Lung (tissue), 17 donors: ENCODE measurements at places on chromosomes 2 and 18. TPM values are rescaled to one million over a fixed set of nuclear protein-coding genes. Genes with fewer than 3 reads are reported as not detected.

- DNase-seq = no peak
These were observed 2.9 kb upstream of the KHK start for GRCh38 chr2:27083410-27084296.

- DNase-seq = no peak
These were observed 15.9 kb downstream of the ATP8B1 start for GRCh38 chr18:57787068-57787685.

DNA sequence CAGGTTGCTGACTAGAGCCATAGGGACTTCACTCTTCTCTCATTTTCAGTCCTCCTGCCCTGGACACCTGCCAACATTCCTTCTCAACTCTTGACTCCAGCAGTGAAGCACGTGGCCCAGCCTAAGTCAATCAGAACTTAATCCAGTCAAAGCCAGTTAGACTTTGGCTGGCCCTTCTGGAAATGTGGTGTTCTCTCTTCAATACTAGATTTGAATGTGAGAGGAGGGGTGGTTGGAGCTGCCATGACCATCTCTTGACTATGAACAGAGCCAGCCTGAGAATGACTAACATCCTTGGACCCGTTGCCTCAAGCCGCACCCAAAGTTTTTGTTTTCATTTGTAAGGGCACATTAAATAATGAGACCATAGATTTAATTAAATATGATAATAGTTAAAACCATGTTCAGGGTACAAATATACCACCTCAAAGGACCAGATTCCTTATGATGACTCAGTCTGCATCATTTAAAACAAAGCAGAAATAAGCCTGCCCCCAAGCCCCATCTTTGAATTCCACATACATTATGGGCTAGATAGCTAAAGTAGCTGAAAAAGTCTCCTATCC, 49.7 kb upstream of the RASGRP3 start:
- DNase-seq = peak; percentile 50

DNA sequence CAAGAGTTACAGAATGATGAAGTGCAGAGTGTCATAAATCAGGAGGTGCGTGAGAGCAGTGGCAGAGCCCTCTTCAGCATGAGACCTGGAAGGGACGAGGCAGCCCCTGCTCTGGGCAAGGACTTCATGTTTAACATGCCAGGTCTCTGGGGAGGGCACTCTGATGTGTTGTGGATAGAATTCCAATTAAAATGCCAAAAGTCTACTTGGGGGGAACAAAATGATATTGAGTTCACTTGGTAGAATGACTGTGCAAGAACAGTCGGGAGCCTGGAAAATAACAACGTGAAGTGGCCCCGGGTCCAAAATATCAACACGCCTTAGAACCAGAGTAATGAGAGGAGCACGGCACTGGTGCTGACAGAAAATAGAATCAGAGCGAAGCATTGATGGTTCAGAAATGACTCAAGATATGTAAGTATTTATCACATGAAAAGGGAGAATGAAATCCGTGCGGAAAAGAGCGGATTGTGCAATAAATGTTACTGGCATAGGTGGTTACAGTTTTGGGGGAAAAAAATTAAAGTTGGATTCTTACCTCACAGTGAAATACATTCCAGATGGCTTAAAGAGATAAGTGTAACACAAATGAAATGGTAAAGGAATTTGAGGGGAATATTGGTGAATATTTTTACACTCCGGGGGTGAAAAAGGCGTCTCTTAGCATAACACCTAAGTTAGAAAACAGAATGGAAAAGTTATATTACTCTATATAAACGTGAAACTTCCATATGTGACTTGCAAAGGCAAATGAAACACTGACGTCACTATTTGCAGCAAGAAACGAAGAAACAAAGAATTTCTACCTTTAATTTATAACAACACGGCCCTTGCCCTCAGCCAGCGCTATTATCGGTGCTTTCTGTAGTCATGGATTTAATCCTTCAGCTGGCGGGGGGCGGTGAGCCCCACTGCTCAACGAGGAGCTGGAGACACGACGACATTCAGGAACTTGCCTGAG, 159.4 kb upstream of the TWIST2 start:
- DNase-seq = no peak

- no peak for DNase-seq
These were observed 11.6 kb upstream of the RBM44 start for GRCh38 chr2:237786936-237787335.

DNA sequence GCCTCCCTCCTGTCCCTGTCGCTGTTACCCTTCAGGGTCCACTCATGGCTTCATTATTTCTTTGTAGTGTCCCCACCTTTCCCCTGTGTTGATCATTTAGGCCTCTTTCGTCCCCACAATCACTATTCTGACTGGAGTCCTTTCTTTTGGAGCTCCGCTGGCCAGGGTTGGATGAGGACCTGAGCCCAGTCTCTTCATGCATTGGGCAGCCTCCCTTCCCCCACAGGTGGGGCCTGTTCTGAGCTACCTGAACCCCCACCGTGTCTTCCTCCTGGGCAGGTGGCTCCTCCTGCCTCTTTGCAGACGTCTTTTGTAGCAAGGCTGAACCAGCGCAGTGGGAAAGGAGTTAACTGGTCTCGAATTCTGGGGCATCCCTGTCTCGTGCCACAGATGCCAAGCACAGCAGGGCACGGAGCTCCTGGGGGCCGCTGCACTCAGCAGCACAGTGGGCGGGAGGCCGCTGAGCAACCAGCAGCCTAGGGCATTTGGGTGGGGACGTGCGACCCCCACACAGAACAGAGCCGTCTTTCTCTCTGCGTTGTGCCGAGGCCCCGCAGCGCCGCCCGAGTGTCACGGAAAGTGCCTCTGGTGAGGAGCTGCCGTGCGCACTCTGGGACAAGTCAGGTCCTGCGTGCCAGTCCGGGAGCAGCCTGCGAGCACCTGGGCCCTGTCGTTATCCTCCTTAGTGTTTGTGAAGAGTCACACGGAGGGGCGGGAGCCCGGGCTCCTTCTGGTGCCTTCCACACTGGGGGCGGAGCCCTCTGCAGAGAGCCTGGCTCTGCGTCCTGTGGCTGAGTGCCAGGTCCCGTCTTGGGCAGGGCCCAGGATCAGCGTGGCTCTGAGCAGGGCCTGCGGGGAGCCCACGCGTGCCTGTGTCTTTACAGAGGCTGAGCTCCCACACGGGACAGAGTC, 130.1 kb downstream of the NFATC1 start:
- DNase-seq = peak; percentile 66

DNA sequence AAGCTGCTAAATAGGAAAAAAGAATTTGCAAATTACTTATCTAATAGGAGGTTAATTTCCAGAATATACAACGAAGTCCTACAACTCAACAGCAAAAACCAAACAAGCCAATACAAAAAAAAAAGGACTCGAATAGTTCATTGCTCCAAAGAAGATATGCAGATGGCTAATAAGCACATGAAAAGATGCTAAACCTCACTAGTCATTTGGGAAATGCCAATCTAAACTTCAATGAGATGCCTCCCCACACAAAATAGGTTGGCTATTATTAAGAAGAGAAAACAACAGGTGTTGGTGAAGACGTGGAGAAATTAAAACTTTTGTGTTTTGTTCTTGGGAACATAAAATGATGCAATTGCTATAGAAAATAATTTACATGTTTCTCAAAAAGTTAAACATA, 1634.4 kb upstream of the DDX18 start:
- DNase-seq = no peak

DNA sequence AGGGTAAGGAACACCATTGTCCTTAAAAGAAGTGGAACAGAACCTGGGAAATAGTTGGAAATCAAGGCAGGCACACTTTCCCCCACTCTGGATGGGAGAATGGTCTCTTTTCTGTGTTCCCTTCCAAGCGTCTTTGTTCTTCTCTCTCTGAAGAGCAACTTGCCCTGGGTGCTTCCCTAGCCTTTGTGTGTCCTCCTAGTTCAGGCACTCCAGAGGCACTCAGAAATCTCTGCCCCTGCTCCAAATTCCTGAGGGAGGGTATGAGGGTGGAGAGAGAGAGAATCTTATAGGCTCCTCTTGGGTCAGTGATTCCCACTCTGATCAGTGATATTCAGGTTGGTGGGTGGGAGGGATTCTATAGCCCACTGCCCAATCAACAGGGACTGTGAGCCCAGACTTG, 8.8 kb upstream of the SIX2 start:
- DNase-seq = no peak

- no peak for DNase-seq
These were observed 186.4 kb downstream of the TFCP2L1 start for GRCh38 chr2:121098556-121098955.

DNA sequence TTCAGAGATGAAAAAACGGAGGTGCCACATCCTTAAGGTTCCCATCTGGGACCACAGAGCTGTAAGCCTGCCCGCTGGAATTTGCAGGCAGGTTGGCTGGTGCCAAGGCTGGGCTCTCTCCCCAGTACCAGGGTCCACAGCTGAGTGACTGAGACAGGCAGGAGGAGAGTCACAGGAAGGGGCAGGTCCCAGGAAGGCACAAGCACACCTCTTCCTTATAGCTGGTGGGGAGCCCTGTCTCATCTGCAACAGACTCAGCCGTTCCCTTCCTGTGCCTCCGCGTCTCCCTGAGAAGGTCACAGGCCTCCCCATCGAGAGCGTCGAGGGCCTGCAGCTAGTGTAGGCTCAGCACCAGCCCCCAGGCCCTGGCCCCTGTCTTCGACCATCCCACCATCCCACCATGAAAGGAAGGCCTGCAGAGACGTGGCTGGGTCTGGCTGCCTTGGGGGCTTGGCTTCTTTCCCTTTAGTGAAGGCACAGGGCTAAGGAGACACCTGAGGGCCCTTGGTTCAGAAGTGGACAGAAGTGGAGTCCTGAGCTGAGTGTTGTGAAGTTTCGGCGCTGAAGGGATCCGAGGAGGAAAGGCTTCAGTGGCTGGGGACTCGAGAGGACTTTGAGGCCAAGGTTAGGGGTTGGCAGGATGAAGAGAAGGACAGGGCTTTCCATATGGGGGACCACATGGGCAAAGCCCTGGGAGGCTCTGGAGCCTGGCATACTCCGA, 26.8 kb downstream of the GLI2 start:
- no peak for DNase-seq

DNA sequence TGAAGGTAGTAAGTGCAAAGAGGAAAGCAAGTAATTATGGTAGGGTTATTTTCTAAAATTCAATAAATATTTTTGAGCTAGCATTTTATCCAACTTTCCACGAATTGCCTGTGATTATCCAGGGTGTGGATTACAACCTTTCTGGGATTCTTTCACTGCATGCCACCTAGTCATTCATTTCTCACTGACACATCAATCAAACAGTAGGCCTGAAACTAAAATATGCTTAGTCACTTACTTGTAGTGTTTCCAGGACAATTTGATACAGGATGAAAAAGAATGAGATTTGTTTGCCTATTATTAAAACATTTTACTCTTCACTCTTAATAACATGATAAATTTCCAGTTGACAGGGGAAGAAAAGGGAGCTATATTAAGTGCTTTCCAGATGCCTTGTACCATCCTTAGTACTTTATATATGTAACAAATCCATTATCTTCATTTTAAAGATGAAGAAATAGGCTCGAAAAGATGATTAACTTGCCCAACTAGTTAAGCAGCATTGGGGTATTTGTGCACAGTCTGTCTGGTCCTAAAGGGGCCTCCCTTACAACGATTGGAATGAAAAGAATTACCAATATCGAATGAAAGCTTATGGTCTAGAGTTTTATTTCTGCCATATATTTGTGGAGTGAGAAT, 70.4 kb downstream of the KCTD1 start:
- DNase-seq = no peak

- DNase-seq = peak; percentile 73
These were observed 59.8 kb upstream of the PELI1 start for GRCh38 chr2:64203858-64204632.

GRCh38 chr2:138512672-138513071, 11.1 kb downstream of the SPOPL start:
- no peak for DNase-seq

GRCh38 chr2:84458551-84459017, 496 bp downstream of the SUCLG1 start:
- DNase-seq = peak; percentile 58

- DNase-seq = no peak
These were observed 462.9 kb downstream of the TXNL1 start for GRCh38 chr18:56175330-56176001.

DNA sequence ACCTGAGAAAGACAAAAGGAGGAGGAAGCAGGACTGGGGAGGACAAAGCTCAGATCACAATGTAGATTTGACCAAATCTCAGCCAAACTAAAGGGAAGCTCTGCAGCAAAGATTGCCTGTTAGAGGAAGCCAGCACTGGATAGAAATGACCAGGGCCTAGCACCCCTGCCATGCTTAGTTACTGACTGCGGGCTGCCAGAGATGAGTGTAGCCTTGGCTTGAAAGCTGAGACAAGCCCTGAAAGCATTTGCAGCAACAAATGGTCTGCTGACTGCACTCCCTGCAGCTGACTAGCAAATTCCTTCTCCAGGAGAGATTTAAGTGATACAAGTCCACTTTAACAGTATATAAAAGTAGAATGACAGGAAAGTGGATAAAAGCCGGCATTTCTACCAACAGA, 140.9 kb upstream of the CRIM1 start:
- peak; percentile 6 for DNase-seq

- no peak for DNase-seq
These were observed 18.7 kb downstream of the IL36B start for GRCh38 chr2:113034016-113034415.

DNA sequence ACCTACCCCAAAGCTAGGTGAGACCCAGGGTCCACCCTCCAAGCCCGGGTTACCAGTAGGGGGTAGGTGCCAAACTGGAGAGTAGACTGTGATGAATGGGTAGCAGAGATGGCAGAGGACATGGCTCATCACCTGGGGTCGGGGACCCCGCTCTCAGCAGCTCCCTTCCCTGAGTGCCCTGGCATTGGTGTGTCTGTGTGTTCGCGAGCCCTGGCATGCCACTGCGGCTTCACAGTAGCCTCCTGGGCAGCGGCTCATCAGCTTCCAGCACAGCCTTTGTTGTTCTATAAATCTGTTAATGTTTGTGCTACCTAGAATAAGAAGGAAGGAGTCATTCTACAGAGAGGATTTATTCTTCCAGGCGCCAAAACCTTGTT, 62.6 kb upstream of the ALPP start:
- no peak for DNase-seq

DNA sequence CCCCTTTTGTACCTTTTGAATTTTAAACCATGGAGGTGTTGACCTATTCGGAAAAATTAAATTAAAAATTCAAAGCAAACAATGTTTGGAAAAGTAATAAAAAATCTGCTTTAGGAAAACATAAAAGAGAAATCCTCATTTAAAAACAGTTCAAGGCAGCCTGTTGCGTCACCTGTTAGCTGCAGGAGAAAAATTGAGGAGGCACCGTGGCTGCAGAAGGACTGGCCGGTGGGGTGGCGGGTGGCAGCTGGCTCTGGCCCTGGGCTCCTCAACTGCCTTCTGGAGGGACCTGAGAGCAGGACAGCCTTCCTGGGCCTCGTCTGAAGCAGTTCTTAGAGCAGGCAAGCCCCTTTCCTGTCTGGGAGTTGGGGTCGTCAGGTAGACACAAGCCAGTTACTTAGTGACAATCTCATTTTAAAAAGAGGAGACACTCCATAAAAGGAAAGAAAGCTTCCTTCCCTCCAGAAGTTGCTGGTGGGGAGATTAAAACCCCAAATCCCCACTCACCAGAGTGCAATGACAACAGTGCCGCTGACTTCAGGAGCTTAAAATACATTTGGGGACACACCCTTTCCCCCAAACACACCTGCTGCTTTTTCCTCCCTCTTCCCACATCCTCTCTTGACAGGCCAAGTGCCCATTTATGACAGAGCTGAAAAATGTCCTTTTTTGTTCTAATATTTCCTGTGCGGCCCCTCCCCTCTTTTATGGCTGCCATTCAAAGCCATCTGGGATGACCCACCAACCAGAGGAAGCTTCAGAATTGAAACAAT, 9.7 kb downstream of the ZBTB7C start:
- DNase-seq = no peak

SPAG16 gene
- 28.1 TPM for total RNA-seq

CD8A gene
- 1.1 TPM for total RNA-seq

SPP2 gene
- total RNA-seq = not detected

NPHP1 gene
- total RNA-seq = 15.1 TPM

APCDD1 gene
- total RNA-seq = 77.4 TPM

XDH gene
- 1.5 TPM for total RNA-seq

SATB2 gene
- 3.7 TPM for total RNA-seq
